ENCODE measurements at places on chromosomes 1 and 21.
A peak's percentile ranks its signal among the peaks of the same experiment; 100 is the strongest.

DNA sequence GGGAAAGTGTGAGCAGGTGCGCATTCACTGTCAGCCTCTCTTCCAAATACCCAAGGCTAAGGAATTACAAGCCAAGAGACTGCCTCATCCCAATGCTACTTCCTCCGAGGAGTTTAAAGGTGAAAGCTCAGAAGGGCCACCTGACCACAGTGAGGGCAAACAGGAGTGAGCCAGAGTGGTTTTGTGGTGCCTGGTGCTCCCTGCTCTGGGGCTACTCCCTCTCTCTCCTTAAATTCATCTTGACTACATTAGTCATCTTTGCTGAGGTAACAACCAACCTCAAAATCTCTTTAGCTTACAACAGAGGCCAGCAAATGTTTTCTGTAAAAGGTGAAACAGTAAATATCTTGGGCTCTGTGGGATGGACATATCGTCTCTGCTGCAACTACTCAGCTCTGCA, 14.2 kb upstream of the ZBTB8A start:
- DNase-seq = no peak

DNA sequence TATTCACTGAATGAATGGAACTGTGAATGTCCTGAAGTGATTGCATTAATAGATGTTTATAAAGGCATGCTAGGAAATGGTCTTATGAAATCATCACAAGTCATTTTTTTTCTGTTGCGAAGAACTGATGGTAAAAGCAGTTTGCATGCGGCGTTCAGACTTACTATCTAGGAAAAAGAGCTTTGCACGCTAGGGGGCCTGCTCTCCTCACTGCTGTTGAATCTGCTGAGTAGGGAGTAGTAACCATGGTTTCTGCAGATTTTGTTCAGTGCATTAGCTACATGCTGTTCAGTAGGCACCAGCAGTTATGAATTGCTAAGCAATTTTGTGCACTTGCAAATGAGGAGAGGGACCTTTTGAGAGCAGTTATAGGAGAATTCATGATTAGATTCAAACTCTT, 57.9 kb downstream of the CENPF start:
- DNase-seq = no peak

GRCh38 chr1:163885510-163885909, 563.8 kb downstream of the NUF2 start:
- no peak for DNase-seq

- no peak for DNase-seq
These were observed 16.3 kb upstream of the ACKR1 start for GRCh38 chr1:159188375-159188788.

- DNase-seq = no peak
These were observed 54.5 kb downstream of the TM2D1 start for GRCh38 chr1:61670445-61670844.

- DNase-seq = peak; percentile 6
These were observed 359 bp downstream of the LRRC3 start for GRCh38 chr21:44455524-44456213.

DNA sequence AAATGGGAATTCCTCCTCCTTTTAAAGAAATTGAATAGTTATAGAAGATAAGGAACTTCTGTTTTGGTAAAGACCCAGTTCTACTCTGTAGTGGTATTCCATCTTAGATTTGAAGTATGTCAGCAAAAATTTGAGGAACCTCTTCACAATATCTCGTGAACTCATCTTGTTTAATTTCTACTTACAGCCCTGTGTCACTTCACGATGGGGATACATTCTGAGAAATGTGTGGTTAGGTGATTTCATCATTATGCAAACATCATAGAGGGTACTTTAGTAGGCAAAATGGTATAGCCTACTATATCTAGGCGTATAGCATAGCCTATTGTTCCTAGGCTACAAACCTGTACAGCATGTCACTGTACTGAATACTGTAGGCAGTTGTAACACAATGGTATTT, 36.0 kb downstream of the ALG6 start:
- no peak for DNase-seq

GRCh38 chr1:164137273-164137925, 421.6 kb upstream of the PBX1 start:
- no peak for DNase-seq

All from activated T-cell treated with anti-CD3 and anti-CD28 coated beads for 4 hours (primary cell).